ENCODE measurements at places on chromosomes 13 and 19.
A peak's percentile ranks its signal among the peaks of the same experiment; 100 is the strongest.

DNA sequence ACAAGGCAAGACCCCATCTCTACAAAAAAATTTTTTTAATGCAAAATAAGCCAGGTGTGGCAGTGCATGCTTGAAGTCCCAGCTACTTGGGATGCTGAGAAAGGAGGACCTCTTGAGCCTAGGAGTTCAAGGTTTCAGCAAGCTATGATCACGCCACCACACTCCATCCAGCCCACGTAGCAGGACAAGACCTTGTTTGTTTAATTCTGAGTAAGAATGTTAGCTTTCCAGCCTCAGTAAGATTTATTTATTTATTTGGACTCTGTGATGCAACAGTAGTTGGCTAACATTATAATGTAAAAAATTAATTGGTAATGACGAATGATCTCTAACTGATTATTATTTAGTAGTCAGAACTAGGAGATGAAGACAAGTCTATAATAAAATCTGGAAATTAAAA, 23.3 kb downstream of the N4BP2L2 start:
- no peak for DNase-seq

- DNase-seq: no peak
Measured at GRCh38 chr13:113186061-113186900, 22.2 kb downstream of the PCID2 start.

DNA sequence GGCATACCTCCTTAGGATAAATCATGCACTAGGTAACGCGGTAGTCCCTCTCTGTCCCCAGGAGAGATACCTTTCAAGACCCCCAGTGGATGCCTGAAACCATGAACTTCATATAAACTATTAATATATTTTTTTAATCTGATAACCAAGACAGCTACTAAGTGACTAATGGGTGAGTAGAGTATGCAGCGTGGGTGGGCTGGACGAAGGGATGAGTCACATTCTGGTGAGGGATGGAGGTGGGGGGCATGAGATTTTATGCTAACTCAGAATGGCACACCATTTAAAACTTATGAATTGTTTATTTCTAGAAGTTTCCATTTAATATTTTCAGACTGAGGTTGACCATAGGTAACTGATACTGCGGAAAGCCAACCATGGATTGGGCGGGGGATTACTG, 46.2 kb downstream of the CDK8 start:
- DNase-seq: no peak

DNA sequence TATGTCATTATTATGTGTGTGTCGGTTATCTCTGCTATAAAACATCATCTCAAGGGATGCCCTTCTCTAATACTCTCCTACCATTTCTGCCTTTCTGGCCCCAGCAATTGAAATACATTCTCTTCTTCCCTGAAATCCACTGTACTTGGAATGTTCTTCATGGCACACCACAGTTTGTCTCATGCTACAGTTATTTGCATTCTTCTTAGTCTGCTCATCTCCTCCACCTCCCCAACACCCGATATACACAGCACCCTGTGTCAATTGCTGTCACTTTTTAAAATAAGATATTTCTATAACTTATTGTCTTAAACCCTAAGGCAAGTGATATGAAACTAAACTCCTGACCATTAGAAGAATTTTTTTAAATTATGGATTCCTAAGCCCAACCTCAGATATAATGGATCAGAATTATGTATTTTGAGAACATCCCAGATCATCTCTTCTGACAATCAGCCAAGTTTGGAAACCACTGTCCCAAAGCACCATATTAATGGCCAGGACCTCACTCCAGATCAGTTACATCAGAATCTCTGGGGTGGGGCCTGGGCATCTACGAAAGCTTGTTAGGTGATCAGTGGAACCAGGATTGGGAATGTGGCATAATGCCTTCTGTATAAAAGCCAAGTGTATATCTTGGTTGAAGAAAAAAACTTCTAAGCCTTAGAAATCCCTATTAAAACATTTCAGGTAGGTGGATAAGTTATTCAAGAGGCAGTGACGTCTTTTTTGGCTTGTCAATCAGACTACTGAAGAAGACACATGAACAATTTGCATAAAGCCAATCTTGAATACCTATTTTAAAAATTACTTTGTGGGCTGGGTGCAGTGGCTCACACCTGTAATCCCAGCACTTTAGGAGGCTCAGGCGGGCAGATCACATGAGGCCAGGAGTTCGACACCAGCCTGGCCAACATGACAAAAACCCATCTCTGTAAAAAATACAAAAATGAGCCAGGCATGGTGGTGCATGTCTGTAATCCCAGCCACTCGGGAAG, 30.0 kb upstream of the KBTBD7 start:
- no peak for DNase-seq

- no peak for DNase-seq
Measured at GRCh38 chr13:22325761-22326160, 654.9 kb downstream of the FGF9 start.

- no peak for DNase-seq
Measured at GRCh38 chr13:102012299-102013293, 389.3 kb downstream of the FGF14 start.

DNA sequence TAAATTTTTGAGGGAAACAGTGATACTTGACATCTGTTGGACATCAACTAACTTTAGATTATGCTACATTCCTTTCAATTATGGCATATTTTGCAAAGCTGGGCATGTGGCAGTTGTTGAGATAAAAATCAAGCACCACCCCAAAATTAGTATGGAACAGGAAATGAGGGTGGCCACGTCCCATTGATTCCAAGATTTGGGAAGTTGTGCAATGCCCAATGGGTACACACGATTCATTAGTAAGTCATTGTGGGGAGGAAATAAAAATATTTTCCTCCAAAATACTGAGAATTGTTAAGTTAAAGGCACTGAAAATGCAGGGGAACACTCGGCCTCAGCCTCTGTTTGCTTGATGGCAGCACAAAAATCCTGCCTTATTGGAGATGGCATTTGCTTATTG, 7.6 kb downstream of the ERICH6B start:
- DNase-seq: no peak

DNA sequence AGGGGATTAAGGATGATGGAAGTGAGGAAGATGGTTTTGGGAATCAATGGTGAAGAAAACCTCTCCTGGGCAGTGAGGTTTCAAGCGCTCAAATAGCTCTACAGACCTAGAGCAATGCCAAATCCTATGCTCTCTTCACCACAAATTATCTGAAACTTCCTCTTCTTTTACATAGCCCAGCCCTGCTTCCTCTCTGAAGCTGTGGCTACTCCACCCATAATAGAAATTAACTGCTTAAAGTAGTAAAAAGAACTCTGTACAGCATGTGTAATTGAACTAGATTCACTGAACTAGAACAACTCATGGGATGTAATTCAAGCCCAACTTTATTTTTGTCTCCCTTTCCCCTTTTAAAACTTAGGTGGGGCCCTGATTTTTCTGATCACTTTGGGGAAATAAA, 20.4 kb upstream of the IFT88 start:
- DNase-seq: no peak

GRCh38 chr13:101429733-101430132, 13.4 kb upstream of the NALCN start:
- no peak for DNase-seq

DNA sequence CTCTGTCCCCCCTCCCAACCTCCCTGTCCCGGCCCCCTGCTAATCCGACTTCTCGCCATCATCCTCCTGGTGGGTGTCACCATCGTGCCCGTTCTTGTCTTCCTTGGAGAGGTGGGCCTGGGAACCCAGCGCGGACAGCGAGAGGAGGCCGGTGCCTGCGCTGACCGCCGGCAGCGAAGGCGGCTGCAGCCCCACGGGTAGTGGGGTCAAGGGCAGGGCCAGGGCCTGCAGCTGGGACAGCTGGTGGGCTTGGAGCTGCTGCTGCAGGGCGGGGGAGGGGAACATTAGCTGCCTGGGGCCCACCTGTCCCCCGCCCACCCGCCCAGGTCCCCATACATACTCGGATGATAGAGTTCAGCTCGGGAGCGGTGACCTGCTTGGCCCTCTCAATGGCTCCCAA, 8.5 kb downstream of the TLE5 start:
- no peak for DNase-seq

- DNase-seq: no peak
Measured at GRCh38 chr19:37864501-37864900, 41.9 kb downstream of the WDR87 start.

DNA sequence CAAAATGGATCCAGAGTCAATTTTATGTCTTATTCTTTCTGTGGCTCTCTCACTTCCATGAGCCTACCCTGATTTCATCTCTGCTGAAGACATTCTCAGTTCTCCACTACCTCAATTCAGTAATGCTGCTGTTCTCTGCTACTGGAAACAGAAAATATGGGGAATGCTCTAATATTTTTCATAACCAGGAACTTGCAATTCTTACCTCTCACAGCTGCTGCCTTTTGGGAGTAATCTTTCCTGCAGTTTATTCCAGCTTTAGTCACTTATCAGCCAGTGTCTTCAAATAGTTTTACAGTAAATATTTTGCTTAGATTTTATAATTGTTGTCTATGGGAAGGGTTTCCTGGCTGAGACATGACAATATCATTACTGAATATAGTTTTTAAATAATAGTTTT, 145.1 kb upstream of the UFM1 start:
- DNase-seq: no peak

DNA sequence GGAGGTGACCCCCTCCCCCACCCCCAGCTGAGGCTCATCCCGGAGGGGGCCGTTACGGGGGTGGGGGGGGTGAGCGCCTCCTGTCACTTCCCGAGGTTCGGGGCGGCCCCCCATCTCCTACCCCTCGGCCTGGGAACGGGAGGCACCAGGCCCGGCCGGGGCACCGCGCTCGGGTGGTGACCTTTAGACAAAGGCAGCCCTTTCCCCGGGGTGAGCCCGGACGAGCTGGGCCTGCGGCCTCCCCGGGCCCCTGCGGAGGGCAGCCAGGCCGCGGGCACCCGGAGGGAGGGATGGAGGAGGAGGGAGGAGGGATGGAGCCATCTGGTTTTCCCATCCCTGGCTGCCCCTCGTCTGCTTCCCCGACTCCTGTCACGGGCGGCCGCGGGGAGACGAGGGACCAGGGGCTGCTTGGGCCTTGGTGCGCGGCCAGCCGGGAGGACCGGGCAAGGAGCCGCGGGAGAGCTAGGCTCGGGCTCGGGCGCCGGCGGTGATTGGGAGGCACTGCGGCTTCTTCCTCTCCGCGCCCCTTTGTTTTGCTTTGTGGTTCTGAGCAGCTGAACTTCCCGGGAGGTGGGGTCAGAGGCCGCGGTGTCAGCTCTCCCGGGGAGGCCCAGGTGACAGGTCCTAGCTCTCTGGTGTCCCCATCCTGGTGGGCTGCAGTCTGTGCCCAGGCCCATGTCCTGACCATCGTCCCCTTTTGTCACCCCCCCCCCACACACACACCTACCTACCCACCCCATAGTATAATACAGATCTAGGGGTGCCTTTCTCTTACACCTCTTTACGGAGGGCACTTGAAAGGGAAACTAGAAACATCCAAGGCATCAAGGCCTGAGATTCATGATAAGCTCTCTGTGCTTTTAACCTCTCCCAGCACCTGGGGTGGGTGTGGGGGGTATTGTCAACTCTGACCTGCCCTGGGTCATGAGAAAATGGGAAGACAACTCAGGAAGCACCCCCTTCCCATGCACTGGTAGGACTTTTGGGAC, 1.3 kb downstream of the BICRA start:
- peak; percentile 40 for DNase-seq

DNA sequence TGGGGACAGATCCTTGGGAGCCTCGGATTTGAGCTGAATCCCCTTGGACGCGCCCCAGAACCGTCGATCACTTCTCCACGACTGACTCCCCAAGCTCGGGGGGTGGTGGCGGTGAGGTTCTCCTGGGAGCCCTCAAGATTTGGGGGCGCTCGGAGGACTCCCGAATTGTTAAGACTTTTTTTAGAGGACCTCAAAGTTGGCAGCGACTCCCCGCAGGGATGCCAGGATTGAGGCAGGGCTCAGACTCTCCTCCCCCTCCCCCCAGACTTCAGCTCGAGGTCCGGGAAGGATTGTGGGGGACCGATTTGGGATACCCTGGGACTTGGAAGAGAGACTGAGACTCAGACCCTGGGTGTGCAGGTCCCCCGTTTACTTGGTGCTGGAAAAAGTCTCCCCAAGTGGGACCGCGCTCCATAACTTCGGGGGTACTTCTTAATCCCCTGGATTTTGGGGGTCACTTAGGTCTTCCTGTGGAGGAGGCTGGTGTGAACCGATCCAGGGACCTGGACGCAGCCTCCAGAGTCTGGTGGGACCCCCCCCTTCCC, 665 bp downstream of the VASP start:
- DNase-seq: no peak

DNA sequence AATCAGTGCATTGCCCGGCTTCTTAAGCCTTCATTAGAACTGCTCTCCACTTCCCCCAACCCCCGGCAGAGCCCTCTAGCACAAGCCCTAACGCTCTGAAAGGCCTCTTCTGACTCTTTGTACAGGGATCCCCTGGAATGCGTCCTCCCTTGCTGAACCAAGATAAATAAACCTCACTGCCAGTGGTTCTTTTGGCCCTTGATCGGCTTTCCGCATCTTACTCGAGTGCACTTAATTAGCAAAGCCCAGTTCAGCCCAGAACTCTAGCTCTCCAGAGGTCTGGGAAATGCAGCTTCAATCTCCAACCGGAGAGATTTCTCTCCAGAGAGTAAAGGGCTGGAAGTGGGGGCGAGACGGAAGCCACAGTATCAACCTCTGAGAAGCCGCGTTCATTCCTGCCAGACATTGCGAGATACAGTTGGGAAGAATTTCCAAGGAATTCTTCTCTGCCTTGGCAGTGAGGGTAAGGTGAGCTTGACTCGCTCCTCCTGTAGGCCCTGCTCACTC, 8.7 kb upstream of the ZNF444 start:
- DNase-seq: no peak

DNA sequence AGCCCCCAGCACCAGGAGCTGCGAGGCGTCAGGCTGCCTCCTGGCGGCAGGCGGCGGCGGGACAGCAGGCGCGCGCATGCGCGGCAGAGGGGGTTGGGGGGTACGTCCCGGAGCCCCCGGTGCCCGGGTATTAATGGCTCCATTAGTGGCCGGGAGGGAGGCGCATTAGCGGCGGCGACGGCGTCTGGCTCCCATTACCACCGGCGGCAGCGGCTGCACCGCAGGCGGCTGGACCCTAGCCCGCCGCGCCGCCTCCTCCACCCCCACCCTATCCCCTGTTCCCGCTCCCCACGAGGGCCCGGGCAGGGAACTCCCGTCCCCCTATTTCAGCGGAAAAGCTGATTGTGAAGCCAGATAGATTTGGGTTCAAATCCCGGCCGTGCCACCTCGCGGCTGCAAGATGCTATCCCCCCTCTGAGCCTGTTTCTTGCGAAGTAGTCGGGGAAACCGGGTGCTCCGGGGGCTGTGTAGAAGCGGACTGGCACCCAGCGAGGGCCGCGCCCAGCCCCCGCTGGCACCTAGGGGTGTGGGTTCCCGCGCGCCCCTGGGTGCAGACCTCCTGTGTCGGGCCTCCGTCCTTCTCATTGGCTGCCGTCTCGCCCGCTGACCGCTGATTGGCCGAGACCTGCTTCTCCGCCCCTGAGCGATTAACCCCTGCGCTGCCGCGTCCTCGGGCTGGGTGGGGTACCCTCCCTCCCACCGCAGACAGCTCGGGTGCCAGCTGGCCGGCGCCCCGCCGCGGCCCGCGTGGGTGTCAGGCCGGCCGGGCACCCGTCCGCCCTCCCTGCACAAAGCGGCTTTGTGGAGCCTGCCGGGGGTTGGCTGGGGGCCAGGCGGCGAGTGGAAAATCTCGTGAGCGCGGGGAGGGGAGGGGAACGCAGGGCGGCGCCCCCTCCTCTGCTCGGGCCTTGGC, 11.1 kb downstream of the CIC start:
- DNase-seq: peak; percentile 78

- no peak for DNase-seq
Measured at GRCh38 chr13:41547251-41548000, 90.1 kb downstream of the RGCC start.

Data from activated T-cell treated with anti-CD3 and anti-CD28 coated beads for 1 hour (primary cell).